Gastrocnemius medialis (tissue), 4 donors: ENCODE measurements at places on chromosomes 4 and X. TPM values are rescaled to one million over a fixed set of nuclear protein-coding genes. Genes with fewer than 3 reads are reported as not detected.

- DNase-seq, result no peak
- H3K36me3 ChIP-seq, result no peaks in the 10 kb centered on the region
- no peak overlapping the region for H3K4me3 ChIP-seq
- no peaks in the 10 kb centered on the region for H3K27me3 ChIP-seq
- H3K27ac ChIP-seq, result no peak overlapping the region
These were observed 265.4 kb downstream of the RAPGEF2 start for GRCh38 chr4:159368320-159368719.

DNA sequence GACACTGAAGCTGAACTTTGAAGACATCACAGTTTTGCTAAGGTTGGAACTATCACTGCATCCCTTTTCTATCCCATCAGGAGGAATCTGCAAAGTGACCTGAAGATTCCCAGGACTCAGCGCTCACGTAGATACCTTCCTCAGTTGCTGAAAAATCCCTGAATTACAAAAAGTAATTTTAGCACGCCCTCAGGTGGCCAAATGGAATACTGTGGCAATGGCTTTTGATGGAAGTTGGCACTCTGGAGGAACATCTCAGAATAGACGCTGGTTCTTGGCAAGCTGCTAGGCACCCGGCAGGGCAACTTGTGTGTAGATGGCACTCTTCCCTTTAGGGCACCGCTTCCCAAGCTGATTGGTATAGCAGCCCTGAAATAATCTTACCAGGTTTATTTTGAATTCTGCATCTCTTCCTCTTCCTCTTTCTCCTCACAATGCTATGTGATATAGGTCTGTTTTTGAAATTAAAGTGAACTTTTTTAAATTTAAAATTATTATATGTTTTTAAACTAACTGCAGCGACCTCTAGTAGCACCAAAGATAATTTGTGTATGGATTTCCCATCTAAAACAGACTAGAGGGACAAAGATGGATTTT is 16.3 kb upstream of the ESX1 start:
- no peak overlapping the region for H3K27ac ChIP-seq
- peak; percentile 36 for DNase-seq
- H3K4me3 ChIP-seq, result peak overlapping the region; percentile 20
- peaks cover 3% of the 10 kb centered on the region for H3K27me3 ChIP-seq

GRCh38 chrX:107674480-107675364 is 46.4 kb downstream of the PRPS1 start:
- peak; percentile 83 for DNase-seq
- no peaks in the 10 kb centered on the region for H3K36me3 ChIP-seq
- no peaks in the 10 kb centered on the region for H3K27me3 ChIP-seq
- H3K27ac ChIP-seq, result peak overlapping the region; percentile 94
- peak overlapping the region; percentile 68 for H3K4me3 ChIP-seq

DNA sequence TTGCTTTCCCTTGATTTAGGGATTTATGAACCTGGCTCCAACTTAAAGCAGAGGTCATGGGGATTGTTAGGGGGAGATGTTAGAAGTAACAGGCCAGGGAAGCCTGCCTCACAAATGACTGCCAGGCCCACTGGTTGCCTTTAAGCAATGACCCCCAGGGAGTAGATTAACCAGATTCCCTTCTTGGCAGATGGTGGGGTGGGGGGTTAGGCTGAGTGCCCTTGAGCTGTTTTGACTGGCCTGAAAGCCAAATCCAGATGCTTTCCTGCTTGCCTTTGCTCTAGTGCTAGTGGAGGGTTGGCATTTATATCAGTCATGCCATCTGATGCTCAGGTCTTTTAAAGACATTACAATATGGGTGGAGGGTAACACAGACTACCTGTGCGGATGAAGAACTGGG is 128.1 kb downstream of the TMEM164 start:
- no peak for DNase-seq
- peaks cover 5% of the 10 kb centered on the region for H3K4me1 ChIP-seq

- no peaks in the 10 kb centered on the region for H3K27me3 ChIP-seq
- H3K4me1 ChIP-seq, result no peaks in the 10 kb centered on the region
- no peaks in the 10 kb centered on the region for H3K36me3 ChIP-seq
- H3K4me3 ChIP-seq, result no peak overlapping the region
These were observed 3.0 kb upstream of the CT47C1 start for GRCh38 chrX:119069762-119070161.

GRCh38 chr4:30721185-30722091 is 1.3 kb downstream of the PCDH7 start:
- H3K27me3 ChIP-seq, result peaks cover 58% of the 10 kb centered on the region
- H3K4me3 ChIP-seq, result peak overlapping the region; percentile 43
- H3K27ac ChIP-seq, result no peak overlapping the region
- H3K36me3 ChIP-seq, result no peaks in the 10 kb centered on the region

RAB39B gene
- not detected for total RNA-seq

C4orf33 gene
- total RNA-seq, result 0.53 TPM

TBX22 gene
- total RNA-seq, result not detected

DNA sequence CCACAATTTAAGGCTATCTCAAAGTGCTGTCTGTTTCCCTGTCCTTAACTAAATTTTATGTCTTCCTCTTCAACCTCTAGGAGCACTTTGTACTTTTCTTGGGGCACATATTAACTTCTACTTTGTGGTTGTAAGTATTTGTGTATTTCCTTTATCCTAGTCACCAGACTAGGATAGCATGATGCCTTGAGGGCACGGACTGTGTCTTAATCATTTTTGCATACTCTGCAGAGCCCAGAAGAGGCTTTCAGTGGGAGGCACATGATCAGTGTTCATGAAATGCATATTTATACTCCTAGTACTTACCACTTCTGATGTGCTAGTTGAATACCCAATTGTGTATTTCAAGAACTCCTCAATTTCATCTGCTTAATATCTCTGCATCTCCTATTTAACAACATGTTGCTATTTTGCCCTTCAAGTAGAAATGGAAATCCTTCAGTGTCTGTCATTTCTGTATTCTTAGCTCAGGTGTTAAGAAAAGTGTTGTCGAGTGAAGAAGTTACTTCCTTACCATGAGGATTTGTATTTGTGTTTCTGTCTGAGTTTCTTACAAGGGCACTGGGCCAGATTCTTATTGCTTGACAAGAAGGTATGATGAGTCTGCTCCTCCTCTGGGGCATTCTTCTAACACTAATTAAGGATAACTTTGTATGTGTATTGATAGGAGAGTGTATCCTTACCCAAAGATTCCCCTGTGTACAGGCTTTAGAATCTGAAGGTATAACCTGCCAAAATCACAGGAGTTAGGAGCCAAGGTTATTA is 28.3 kb upstream of the PGRMC2 start:
- no peaks in the 10 kb centered on the region for H3K36me3 ChIP-seq
- no peak overlapping the region for H3K27ac ChIP-seq
- no peaks in the 10 kb centered on the region for H3K27me3 ChIP-seq
- no peak for DNase-seq

GRCh38 chr4:40500781-40501180 is 128.9 kb downstream of the RBM47 start:
- no peaks in the 10 kb centered on the region for H3K27me3 ChIP-seq
- H3K4me1 ChIP-seq, result no peaks in the 10 kb centered on the region
- no peak overlapping the region for H3K27ac ChIP-seq
- DNase-seq, result no peak
- no peak overlapping the region for H3K4me3 ChIP-seq
